Activated T-cell treated with anti-CD3 and anti-CD28 coated beads, Interleukin-2, amount 50 U/mL, for 4 hours (primary cell): ENCODE measurements at places on chromosomes 2 and 18.

- DNase-seq: no peak
These were observed 69.8 kb downstream of the SMAD7 start for GRCh38 chr18:48880931-48881330.

DNA sequence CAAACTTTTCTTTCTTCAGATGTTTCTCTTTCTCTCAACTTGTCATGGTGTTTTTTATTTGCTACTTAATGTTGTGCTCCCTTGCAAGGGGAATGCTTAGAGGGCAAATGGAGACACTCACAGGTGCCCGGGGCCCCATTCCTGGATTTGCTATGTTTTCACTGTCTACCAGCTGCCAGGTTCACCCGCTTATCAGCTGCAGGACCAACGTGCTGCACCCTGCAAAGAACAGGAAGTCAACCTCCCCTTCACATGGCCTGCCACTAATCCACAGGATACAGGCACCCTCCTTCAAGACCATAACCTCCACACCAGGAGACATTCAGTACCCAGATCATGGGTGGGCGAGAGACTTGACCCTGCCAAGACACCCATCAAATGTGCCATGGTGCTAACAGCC lies 237.6 kb upstream of the STON1 start:
- no peak for DNase-seq

DNA sequence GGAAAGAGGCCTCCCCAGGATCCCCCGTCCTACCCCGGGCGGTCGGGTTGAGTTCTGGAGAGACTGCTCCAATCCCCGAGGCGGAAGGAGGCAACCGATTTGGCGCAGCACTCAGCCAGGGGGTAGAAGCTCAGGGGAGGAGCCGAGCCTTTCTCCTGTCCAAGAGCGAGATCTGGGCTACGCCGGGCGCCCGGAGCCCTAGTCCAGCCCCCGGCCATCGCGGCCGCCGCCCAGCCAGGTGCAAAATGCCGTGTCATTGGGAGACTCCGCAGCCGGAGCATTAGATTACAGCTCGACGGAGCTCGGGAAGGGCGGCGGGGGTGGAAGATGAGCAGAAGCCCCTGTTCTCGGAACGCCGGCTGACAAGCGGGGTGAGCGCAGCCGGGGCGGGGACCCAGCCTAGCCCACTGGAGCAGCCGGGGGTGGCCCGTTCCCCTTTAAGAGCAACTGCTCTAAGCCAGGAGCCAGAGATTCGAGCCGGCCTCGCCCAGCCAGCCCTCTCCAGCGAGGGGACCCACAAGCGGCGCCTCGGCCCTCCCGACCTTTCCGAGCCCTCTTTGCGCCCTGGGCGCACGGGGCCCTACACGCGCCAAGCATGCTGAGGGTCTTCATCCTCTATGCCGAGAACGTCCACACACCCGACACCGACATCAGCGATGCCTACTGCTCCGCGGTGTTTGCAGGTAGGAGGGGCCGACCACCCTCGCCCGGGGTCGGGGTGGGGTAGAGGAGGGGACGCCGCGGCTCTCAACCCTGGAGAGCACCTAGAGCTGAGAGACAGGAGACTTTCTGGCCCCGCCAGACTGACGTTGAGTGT lies at the start of gene DYSF:
TSS of gene DYSF (plus strand) at position 158 of the 817 bp plus-strand sequence.
- no peak for DNase-seq

- no peak for DNase-seq
These were observed 56.1 kb upstream of the POLE4 start for GRCh38 chr2:74902281-74902860.

DNA sequence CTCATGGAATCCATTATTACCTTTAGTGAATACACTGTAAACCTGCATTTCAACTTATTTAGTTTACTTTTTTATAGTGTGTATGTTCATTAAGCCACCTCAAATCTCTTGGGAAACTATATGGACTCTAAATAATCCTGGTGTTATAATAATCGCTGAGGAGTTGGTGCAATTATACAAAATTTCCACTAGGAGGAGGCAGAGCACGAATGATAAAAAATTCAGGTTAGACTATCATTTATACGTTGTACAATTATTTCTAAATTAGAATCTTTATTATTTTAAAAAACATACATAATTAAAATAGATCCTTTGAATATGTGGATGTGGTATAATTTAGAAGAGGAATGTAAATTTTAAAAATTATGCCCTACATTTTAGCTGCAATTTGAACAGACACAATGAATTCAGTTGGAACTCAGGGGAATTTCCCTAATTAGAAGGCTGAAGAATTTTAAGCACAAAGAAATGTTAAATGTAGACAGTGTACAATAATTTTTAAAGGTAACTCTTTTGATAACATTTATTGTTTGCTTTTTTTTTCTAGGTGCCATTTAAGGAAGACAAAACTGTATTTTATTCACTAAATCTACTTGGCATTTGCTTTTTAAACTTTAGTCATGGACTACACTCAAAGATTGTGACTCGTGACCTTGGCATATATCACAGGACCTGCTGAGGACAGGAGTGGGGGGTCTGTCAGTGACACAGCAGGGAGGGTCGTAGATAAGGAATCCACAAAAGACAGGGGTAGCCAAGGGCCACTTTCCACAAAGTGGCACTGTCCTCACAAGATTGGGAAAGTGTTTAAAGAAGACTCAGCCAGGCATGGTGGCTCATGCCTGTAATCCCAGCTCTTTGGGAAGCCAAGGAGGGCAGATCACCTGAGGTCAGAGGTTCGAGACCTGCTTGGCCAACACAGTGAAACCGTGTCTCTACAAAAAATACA lies 45.5 kb downstream of the RAB12 start:
- DNase-seq: no peak
